ENCODE measurements at places on chromosomes 12 and 14. TPM values are rescaled to one million over a fixed set of nuclear protein-coding genes. Genes with fewer than 3 reads are reported as not detected.

KLHDC1 gene
- polyA plus RNA-seq, result 0.92 TPM

OR11H7 gene
- not detected for polyA plus RNA-seq

TMEM132C gene
- polyA plus RNA-seq, result not detected

P3H3 gene
- polyA plus RNA-seq, result not detected

RNF212B gene
- not detected for polyA plus RNA-seq

NINJ2 gene
- 92.7 TPM for polyA plus RNA-seq

GPR137C gene
- polyA plus RNA-seq, result 0.04 TPM

DNA sequence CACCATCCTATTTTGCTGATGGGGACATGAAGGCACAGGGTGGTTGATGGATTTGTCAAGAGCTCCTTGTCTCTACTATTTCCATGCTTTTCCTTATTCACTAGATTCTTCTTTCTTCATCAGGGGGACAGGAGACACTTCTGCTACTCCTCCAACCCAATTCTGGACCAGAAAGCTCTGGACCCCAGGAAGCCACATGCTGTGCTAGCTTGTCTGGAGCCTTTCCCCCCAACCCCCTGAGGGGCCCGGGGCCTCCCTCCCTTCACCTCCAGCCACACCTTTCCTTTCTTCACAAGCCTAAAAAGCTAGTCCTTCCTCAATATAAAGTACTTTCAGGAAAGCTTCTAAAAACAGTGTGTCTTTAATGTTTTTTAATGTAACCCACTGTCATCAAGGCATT lies 75.1 kb upstream of the CAPRIN2 start:
- no peaks in the 10 kb centered on the region for H3K36me3 ChIP-seq
- no peak for DNase-seq
- no peaks in the 10 kb centered on the region for H3K27me3 ChIP-seq
- no peak overlapping the region for H3K27ac ChIP-seq
- H3K4me3 ChIP-seq, result no peak overlapping the region

GRCh38 chr12:96236221-96236822 lies 42.1 kb downstream of the ELK3 start:
- peaks cover 12% of the 10 kb centered on the region for H3K36me3 ChIP-seq
- H3K27ac ChIP-seq, result no peak overlapping the region
- no peaks in the 10 kb centered on the region for H3K27me3 ChIP-seq

GRCh38 chr14:77327111-77327510 lies 6.3 kb downstream of the GSTZ1 start:
- no peak overlapping the region for H3K27ac ChIP-seq
- peaks cover 7% of the 10 kb centered on the region for H3K4me1 ChIP-seq
- DNase-seq, result no peak

DNA sequence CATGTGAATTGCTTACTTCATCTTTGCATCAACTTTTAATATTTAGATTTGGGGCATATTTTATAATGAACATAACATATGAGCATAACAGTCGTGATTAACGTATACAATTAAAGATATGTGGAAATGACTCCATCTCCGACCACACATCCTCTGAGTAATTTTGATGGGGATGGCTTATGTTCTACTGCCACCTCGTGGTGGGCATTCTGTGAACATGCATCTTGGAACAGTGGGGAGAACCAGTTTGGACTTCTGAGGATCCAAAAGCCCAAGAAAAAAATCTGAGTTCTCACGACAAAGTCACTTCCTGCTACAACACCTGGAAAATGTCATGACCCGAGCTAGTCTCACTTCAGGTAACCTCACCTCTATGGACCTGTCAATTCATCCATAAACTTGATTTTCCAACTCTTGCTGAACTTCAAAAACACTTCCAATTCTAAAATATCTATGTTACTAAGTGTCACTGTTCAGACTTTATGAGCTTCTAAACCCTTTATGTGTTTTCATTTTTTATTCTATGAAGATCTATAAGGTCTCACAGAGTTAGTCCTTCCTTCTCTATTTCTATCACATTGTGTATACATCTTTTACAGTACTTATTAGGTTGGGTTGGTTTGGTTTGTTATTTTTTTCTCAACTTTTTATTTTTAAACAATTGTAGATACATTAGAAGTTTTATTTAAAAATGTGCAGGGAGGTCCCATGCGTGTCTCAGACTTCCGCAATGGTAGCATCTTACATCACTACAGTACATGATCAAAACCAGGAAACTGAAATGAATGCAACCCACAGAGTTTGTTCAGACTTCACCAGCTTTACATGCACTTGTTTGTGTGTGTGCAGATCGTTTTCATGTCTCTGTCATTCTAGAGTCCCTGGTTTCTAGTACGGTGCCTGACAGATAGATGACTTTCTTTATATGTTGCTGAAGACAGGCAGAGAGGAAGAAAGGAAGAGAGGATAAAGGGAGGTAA lies 38.2 kb upstream of the STAB2 start:
- H3K27me3 ChIP-seq, result no peaks in the 10 kb centered on the region
- H3K4me3 ChIP-seq, result no peak overlapping the region
- H3K27ac ChIP-seq, result no peak overlapping the region
- peak; percentile 1 for DNase-seq
- no peaks in the 10 kb centered on the region for H3K4me1 ChIP-seq
- no peaks in the 10 kb centered on the region for H3K36me3 ChIP-seq

DNA sequence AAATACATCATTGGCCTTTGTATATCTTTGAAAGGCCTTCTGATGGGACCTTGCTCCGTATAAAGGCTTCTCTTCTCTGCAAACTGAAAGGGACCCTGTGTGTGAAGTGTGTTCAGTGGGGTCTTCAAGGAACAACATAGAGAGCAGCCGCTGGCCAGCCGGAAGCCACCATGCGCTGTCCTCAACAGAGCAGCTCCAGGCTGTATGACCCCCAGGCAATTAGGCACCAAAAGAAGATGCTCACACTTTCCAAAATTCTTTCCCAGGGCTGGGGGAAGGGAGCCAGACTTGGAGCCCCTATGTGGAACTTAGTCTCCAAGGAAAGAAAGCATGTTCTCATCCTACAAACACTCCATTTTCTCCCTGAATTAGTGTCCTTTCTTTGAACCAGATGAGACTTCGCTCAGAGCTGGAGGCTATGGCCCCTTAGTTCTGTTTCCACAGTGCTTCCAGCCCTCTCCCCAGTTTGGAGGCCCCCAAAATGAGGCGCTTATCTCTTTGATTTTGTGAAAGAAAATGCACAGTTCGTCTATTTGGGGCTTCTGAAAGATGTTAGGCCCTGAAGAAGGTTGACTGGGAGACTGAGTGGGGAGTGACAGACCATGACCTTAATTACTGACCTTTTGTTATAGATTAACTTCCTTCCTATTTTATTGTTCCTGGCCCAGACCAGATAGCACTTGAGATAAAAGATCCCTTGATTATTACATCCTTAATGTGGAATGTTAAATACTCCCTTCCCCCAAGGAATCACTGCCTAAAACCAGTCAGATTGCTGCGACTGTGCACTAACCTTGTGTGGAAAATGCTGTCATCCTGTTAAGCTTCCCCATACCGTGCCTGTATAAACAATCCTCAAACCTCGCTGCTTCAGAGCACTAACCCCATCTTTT lies 128.3 kb upstream of the FGD4 start:
- DNase-seq, result no peak

DNA sequence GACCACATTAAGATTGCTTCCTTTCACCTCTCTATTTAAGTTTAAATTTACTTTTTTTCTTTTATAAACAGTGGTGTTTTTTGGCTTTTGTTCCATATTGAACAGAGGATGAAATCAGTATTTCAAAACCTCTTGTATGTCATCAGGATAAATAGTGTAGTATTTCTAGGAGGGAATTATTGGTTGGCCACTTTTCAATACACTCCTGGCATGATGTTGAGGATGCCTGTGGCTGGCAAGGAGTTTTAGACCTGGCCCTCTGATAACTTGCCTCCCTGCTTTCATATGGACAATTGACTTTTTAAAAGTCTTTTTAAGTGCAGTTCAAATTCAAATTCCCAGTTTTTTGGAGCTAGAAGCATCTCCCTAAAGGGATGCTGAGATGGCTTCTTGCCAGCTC lies 9.8 kb downstream of the TMTC2 start:
- H3K27me3 ChIP-seq, result no peaks in the 10 kb centered on the region
- no peak for DNase-seq
- H3K27ac ChIP-seq, result no peak overlapping the region
- no peak overlapping the region for H3K4me3 ChIP-seq

- peak overlapping the region; percentile 89 for H3K27ac ChIP-seq
- no peak overlapping the region for H3K4me3 ChIP-seq
- no peaks in the 10 kb centered on the region for H3K27me3 ChIP-seq
- no peaks in the 10 kb centered on the region for H3K36me3 ChIP-seq
Measured at GRCh38 chr12:108734200-108734906, 3.0 kb upstream of the CORO1C start.

GRCh38 chr12:27982951-27983350 lies 10.4 kb upstream of the PTHLH start:
- no peak overlapping the region for H3K4me3 ChIP-seq
- no peak overlapping the region for H3K27ac ChIP-seq
- DNase-seq, result no peak
- H3K4me1 ChIP-seq, result no peaks in the 10 kb centered on the region
- H3K36me3 ChIP-seq, result no peaks in the 10 kb centered on the region
- H3K27me3 ChIP-seq, result peaks cover 28% of the 10 kb centered on the region

DNA sequence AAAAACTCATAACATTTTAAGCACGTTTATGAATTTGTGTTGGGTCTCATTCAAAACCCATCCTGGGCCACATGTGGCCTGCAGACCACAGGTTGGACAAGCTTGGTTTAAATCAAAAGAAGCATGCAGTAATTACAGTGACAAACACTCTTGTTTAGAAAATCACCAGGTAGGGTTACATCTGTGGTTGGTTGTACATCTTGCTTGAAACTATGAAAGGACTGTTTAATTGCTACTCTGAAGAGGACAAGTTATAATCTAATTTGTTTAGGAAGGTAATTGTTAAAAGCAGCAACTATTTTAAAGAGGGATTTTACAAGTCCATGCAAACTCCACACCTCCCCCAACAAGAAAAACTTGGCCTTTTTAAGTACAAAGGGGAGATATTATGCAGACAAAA lies 4.0 kb downstream of the TRIP11 start:
- no peak overlapping the region for H3K4me3 ChIP-seq
- H3K27me3 ChIP-seq, result no peaks in the 10 kb centered on the region
- no peak overlapping the region for H3K27ac ChIP-seq
- H3K4me1 ChIP-seq, result peaks cover 31% of the 10 kb centered on the region
